ENCODE measurements at places on chromosomes 1 and 21.
A peak's percentile ranks its signal among the peaks of the same experiment; 100 is the strongest.

DNA sequence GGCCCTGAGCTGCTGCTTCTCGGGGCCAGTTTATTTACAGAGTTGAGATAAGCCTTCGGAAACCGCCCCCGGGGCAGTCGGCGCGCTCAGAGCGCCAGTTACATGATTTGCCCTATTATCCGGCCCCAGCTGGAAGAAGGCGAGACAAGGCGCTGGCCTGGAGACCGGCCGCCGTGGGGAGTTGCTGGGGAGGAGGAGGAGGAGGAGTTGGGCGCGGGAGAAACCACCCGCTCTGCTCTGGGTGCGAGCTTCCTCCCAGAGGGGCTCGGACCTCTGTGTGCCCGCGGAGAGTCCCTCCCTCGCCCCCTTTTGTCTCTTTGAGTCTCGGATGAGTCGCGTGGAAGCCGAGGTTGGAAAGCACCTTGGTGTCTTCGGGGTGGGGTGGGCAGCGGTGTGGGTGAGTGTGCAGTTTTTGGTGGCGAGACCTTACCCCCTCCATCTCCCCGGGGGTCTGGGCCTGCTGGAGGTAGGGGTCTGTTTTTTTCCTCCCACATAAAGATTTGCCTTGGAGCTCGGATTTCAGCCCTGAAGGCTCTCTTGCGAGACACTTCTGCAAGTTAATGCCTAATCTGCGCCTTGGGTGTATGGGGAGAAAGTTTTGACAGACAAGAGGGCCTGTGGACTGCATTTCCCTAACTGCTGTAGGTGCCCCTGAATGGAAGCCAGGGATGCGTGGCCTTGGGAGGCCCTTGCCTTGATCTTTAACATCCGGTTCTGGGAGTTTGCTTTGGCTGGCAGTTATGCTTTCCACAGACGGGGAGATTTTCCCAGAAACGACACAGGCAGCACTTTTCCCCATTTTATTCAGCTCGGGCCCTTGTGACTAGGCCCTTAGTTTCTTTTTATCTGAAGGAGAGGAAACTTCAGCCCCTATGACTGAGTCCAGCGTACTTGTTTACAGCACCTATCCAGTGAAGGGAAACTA is 80.0 kb downstream of the NDUFS5 start:
- peak; percentile 78 for DNase-seq

GRCh38 chr1:169128562-169128961 is 22.1 kb downstream of the ATP1B1 start:
- no peak for DNase-seq

DNA sequence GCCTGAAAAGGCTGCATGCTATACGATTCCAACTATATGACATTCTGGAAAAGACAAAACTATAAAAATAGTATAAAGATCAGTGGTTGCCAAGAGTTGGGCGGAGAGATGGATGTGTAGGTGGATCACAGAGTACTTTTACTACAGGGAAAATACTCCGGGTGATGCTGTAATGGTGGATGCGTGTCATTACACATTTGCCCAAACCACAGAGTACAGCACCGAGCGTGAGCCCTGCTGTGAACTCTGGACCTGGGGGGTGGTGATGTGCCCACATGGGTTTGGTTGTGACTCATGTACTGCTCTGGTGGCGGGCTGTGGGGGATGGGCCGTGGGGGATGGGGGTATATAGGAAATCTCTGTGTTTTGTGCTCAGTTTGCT is 162.7 kb upstream of the COL6A1 start:
- DNase-seq = no peak

DNA sequence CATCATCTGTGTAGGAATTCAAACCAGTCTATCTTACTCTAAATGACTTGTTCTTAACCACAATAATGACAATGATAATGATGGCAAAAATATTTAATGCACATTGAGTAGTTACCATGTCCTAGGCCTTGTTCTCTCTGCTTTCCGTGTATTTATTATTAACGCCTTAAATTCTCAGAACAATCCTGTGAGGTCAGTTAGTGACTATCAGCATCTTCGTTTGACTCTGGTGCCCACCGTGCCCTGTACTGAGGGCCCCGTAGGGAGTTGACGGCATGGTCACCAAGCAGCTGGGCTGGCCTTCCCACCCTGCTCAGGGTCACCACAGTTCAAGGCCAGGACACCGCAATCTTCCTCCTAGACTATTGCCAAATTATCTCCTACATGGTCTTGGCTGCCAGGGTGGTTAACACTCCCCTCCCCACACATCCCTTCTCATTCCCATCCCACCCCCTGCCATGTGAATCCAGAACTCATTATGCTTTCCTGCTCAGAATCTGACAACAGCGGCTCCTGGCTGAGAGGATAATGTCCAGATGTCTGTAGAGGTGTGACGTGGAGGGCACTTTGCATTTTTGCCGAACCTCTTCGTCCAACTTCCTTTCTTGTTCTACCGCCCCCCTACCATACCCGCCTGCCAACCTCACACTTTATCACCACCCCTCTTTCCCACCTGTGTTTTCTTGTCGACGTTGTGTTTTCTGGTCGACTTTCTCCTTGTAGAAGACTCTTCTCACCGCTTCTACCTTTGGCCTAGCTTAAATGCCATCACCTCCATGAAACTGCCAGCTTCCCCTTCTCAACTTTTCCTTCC is 33.4 kb downstream of the IGFN1 start:
- DNase-seq = peak; percentile 49

GRCh38 chr1:233289676-233290075 is 5.8 kb downstream of the PCNX2 start:
- peak; percentile 88 for DNase-seq

DNA sequence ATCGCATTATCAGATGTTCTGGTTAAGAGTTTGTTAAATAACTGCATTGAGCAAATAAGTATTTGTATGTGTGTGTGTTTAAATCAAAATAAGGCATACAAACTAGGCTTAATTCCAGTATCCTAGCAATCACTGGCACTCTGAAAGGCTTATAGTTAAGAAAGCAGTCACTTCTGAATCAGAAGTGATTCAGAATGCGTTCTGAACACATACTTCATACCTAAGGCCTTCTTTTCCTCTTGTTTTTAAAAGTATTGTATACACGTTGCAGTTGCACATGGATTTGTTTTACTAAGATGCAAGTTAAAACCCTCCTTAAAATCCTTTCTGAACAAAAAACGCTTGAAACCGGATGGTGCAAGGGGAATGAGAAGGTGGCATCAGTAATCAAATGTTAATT is 238.4 kb upstream of the DMRTA2 start:
- DNase-seq = no peak

GRCh38 chr1:21764615-21765423 is 18.1 kb downstream of the USP48 start:
- peak; percentile 69 for DNase-seq

- no peak for DNase-seq
These were observed 233.7 kb upstream of the DMRTA2 start for GRCh38 chr1:50656931-50657330.

DNA sequence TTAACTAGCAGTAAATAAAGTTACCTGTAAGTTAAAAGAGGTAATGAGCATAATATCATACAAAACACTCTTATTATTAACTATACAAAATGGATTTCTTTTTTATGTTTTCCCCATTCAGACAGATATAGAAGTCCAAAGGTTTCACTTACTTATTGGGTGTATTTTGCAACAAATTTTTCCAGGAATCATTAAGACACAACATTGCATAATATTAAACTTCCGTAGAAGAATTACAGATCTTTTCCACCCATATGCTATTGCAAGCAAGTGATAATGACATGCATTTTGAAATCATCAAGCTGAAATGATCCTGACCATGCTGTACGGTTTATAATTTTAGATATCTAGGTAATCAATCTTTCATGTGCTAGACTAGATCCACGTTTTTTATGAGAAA is 957.0 kb downstream of the NCAM2 start:
- DNase-seq = no peak

DNA sequence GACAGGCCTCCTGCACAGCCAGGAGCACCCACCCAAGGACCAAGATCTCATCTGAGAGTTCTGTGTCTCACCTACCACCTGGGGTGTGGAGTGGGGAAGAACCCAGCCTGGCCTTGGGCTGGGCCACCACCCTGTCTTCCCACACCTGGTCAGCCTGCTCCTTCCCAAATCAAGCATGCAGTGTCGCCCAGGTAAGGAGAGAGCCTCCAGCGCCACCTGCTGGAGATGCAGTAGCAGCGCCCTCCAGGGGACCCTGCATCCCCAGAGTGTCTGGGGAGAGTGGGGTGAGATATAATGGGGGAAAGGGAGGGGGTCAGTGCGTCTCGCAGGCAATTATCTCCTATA is 32.3 kb downstream of the KIAA2013 start:
- peak; percentile 94 for DNase-seq

GRCh38 chr1:68206848-68207689 is 25.3 kb downstream of the WLS start:
- DNase-seq = no peak

GRCh38 chr1:232306269-232306961 is 323.5 kb downstream of the SIPA1L2 start:
- peak; percentile 85 for DNase-seq

GRCh38 chr1:34266127-34266951 is 89.6 kb downstream of the C1orf94 start:
- peak; percentile 67 for DNase-seq

GRCh38 chr21:21084179-21084578 is 86.0 kb downstream of the NCAM2 start:
- DNase-seq = no peak

DNA sequence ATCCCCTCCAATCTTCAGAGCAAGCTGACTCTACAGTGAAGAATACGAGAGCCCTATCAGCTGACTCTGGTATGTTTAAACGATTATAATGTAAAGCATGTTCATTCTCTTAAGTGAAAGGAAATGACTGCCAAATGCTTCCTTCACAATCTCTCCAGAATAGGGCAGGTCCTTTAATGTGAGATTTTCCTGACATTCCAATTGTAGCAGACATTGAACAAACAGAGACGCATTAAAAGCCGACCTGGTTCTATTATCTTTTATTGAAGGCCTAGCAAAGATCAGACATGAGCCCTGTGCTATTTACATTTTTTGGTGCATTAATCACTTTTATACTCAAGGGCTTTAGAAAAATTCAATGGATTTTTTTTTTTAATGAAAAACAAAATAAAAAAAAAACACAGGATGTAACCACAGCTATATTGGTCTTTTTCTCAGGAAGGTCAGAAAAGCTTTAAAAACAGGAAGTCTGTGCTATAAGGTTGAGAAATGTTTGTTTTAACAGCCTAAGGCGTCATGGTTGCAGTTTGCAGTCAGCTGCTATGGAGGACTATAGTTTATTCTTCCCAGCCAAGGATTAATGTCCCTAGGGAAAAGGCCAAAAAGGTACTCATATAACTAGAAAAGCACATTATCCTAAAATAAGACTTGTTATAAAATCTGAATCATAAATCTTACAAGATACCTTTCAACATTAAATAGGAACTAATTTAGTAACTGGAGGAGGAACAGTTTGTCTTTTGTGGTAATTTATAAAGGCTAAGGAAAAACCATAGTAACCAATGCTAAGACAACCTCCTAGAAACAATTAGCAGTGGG is 104.8 kb downstream of the RERE start:
- no peak for DNase-seq

DNA sequence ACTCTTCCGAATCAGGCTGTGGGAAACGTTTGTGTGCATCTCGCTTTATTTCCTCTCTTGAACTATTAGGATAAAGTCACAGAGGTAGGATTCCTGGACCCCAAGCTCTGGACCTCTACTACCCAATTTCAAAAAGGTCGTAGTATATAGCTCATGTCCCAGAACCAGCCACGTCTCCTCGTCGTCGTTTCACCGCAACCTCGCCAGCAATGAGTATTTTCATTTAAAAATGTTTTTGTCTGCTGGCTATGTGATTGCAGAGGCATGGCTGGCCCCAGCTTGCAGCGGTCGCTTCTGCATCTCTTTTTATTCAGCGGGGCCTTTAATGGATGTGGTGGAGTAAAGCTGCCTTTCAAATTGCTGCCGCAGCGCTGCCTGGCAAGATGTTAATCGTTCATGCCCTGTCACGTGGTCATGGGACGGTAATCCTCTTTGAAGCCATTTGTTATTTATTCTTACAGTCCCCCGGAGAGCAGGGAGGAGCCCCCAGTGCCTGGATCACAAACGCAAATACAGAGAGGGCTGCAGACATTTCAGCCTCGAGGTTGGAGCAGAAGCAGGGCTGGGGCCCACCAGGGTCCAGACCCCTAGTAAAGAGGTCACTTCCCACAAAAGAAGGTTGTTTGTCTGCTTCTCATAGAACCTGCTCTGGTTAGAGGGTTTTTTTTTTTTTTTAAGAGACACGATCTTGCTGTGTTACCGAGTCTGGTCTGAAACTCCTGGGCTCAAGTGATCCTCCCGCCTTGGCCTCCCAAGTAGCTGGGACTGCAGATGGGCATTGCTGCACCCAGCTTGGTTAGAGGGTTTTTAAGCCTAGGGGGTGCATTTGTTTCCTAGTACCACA is 11.6 kb upstream of the NPHP4 start:
- DNase-seq = peak; percentile 76

- DNase-seq = peak; percentile 53
These were observed 501.3 kb downstream of the OMA1 start for GRCh38 chr1:58045094-58045705.

DNA sequence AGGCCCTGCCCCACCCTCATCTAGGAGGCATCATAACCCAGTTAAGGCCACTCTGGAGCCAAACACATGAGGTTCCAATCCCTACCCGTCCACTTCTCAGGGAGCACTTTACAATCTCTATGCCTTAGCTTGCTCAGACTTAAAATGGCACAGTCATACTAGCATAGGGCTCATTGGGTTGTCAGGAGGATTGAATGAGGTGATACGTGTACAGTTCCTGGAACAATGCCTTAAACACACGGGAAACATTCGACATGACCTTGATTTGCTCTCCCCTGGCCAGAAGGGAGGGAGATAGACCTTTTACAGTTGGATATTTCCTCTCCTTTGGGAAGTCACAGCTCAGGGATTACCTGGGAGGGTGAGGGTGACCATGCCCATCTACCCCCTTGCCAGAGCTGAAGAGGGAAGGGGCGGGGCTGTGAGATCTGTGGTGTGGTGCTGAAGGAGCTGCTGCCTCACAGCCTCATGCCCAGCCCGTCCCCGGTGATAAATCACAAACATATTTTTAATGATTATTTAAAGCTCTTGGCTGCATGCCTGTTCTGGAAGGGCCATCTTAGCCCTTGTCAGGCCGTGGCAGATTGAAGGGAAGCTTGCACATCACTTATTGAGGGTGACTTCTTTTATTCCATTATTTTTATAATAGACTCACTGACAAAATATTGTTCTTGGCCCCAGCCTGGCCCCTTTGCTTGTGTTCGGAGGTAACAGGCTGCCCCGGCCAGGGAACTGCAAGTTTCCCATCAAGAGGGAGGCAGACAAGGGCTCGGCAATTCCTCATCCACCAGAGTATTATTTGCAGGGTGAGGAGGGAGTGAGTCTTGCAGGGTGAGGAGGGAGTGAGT is 83.4 kb downstream of the FOXD2 start:
- peak; percentile 45 for DNase-seq

GRCh38 chr21:17119466-17120297 is 393.2 kb upstream of the CXADR start:
- DNase-seq = no peak
